Activated CD4-positive, alpha-beta T cell treated with anti-CD3 and anti-CD28 coated beads, Interleukin-2, amount 10 ng/mL, durations not matched to agents 24 days and 14 days (primary cell): ENCODE measurements at places on chromosomes 16 and 17. TPM values are rescaled to one million over a fixed set of nuclear protein-coding genes. Genes with fewer than 3 reads are reported as not detected.

DNA sequence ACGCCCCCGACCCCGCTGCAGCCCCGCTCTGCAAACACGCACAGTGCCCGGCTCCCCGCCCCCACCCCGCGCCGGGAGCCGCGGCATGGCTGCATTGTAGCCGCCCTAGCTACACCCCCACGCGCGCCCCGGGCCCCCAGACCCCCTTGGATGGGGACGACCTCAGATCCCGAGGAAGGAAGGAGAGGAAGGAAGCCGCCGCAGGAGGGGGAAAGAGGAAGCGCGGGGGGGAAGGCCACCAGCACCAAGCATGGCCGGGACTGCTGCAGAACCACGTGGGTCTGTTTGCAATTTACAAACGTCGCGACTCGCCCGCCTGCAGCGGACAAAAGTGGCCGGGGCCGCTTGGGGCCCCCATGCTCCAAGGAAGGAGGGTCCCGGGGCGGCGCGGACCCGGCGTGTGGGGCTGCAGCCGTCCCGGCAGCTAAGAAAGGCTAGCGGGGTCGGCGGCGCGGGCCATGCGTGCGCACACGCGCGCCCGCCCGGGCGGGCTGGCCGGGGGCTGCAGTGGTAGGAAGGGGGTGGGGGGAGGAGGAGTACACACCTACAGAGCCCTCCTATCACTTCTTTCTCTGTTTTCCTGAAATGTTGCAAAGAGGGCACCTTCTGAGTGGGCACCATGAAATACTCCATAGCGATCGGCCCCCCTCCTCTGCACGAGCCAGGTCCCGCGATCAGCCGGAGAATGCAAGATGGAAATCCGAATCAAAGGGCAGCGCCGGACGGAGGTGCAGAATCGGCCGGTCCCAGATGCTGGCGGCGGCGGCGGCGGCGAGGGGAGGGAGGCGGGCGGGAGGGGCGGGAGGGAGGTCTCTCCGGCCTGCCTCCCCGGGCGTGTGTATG, 488 bp downstream of the TFAP4 start:
- H3K4me3 ChIP-seq: peak overlapping the region; percentile 89
- H3K4me1 ChIP-seq: peaks cover 11% of the 10 kb centered on the region
- peaks cover 6% of the 10 kb centered on the region for H3K36me3 ChIP-seq
- peak overlapping the region; percentile 92 for H3K27ac ChIP-seq
- H3K27me3 ChIP-seq: no peaks in the 10 kb centered on the region

DNA sequence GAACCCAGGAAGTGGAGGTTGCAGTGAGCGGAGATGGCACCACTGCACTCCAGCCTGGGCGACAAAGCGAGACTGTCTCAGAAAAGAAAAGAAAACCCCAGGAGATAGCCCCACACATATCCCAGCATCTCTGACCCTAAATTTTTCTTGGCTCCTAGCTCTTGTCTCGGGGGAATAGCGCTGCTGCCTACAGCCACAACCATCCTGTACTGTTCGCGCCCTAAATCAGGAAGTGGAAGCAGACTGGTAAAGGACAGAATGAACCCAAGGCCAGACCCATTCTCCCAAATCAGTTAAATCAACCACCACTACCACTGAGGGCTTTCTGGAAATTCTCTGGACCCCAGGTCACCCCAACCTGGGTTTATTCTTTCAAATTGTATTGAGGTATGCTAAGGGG, 1.7 kb downstream of the CTDNEP1 start:
- no peak for DNase-seq
- no peaks in the 10 kb centered on the region for H3K27me3 ChIP-seq
- peaks cover 52% of the 10 kb centered on the region for H3K4me1 ChIP-seq
- H3K36me3 ChIP-seq: peaks cover 44% of the 10 kb centered on the region

GRCh38 chr16:89113152-89113547, 19.5 kb downstream of the ACSF3 start:
- no peak overlapping the region for H3K4me3 ChIP-seq
- no peaks in the 10 kb centered on the region for H3K27me3 ChIP-seq
- no peak overlapping the region for H3K27ac ChIP-seq
- DNase-seq: no peak
- H3K4me1 ChIP-seq: peaks cover 29% of the 10 kb centered on the region

DNA sequence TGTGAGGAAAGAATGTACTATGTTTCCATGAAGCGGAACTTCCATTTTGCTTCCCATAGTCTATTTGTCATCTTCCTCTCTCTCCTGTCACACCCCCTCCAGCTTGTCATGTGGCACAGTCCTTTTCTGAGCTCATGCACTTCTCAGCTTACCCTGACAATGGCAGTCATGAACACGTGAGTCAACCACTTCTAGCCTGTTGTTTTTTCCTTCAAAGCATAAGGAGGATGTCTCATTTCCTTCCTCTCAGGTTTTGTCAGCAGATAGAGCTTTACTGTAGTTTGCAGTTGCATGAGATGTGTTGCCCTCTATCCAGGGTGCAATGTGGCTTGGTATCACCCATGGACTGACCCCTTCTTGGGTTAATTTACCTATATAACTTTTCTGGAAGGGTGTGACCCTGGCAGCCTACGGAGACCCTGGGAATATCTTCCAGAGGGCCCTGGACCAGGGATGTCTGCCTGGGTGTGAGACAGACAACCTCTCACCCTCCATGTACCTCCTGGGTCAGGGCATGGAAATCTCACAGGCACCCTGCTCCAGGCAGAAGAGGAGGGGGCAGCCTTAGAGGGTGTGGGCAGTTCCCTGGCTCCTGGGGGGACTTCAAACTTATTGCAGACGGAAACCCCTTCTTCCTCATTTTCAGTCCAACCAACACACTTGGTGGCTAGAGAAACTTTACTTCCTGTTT, 4.0 kb upstream of the ZNF267 start:
- peak overlapping the region; percentile 75 for H3K4me3 ChIP-seq

The CCDC200 gene
- total RNA-seq: 0.65 and 0.92 TPM in 2 replicates

The PCGF2 gene
- total RNA-seq: 4.7 and 5.5 TPM in 2 replicates

DNA sequence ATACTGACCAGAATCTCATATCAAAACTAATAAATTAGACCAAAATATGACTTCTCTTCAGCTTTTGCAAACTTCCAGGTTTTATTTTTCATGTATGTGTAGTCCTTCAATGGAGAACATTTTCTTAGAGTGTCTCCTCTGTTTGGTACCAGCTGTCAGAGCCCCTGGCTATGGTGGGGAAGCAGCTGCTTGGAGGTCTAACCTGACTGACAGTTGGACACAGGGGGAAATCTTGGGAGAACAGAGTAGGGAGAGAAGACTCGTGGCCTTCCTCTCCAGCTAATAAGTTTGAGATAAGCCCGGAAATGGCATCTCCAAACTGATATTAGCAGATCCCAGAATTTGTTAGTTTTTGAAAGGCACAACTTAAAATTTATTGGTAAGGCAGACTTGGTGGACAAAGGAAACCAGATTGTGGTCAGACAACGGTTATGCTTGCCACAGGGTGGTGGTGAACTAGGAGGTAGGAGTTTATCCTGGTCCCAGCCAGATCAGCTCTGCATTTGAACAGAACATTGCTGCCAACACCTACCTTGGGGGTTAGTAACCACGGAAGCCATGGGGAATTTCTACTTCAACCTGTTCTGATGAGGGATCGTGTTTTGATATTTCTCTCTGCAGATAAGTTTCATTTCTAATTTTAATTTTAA, 39.2 kb upstream of the IRX3 start:
- no peaks in the 10 kb centered on the region for H3K4me1 ChIP-seq
- no peak for DNase-seq
- H3K4me3 ChIP-seq: no peak overlapping the region
- H3K36me3 ChIP-seq: no peaks in the 10 kb centered on the region
- no peak overlapping the region for H3K27ac ChIP-seq
- H3K27me3 ChIP-seq: no peaks in the 10 kb centered on the region

GRCh38 chr16:26961459-26961858, 105.3 kb upstream of the C16orf82 start:
- H3K27me3 ChIP-seq: peaks cover 1% of the 10 kb centered on the region
- no peak for DNase-seq
- H3K4me1 ChIP-seq: no peaks in the 10 kb centered on the region
- H3K27ac ChIP-seq: no peak overlapping the region
- H3K36me3 ChIP-seq: no peaks in the 10 kb centered on the region

DNA sequence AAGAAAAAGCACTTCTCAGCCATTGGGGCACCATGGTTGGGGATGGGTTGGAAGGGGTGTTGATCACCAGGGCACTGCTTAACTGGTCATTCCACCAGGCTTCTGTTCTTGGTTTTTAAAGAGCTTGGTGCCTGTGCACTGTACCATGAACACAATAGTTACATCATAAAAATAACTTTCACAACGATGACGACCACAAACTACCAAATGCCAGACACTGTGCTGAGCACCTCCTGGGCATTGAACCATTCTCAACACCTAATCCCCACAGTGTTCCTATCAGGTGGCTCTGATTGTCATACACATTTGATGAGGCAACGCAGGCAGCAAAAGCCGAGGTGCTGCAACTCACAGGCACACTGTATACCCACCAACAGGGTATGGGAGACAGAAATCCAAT, 208.0 kb downstream of the FOXL1 start:
- no peak for DNase-seq
- H3K27me3 ChIP-seq: no peaks in the 10 kb centered on the region
- H3K4me3 ChIP-seq: no peak overlapping the region

- H3K27ac ChIP-seq: no peak overlapping the region
- H3K27me3 ChIP-seq: peaks cover 53% of the 10 kb centered on the region
- DNase-seq: no peak
- H3K36me3 ChIP-seq: no peaks in the 10 kb centered on the region
- H3K4me1 ChIP-seq: peaks cover 14% of the 10 kb centered on the region
Measured at GRCh38 chr17:58247511-58248363, 9.4 kb downstream of the LPO start.

- H3K27ac ChIP-seq: no peak overlapping the region
- H3K36me3 ChIP-seq: no peaks in the 10 kb centered on the region
Measured at GRCh38 chr16:4586291-4586690, 28.4 kb downstream of the UBALD1 start.
